Effector memory CD4-positive, alpha-beta T cell (primary cell): ENCODE measurements at places on chromosomes 12 and 14.

DNA sequence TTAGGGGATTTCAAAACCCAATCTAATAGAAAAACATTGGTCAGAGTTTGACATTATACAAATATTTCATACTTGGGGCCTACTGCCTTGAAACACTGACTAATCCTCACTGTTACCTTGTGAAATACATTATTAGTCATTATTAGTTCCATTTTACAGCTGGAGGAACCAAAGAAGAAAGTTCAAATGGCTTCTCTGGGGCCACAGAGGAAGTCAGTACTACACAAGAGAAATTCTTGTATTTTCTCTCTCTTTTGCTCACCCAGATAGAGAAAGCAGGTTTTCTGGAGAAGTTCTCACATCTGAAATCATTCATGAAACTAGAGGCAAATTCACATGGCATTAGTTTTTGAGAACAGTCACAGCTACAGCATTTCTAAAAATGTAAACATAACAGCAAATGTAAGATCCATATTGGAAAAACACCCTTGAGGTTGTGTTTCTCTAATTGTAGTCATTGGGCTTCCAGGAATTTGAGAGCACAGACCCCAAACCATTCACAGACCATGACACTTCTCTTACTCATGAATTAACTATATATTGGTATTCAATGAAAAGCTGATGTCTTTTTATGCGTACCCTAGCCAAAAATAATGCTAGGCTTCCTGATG is 83.0 kb downstream of the LLPH start:
- H3K4me1 ChIP-seq = no peaks in the 10 kb centered on the region
- no peaks in the 10 kb centered on the region for H3K27me3 ChIP-seq
- DNase-seq = no peak
- no peaks in the 10 kb centered on the region for H3K36me3 ChIP-seq
- H3K27ac ChIP-seq = no peak overlapping the region

GRCh38 chr14:58151133-58152013 is 640 bp downstream of the ARMH4 start:
- no peaks in the 10 kb centered on the region for H3K36me3 ChIP-seq
- peaks cover 5% of the 10 kb centered on the region for H3K4me1 ChIP-seq
- peak overlapping the region; percentile 74 for H3K4me3 ChIP-seq
- DNase-seq = no peak

GRCh38 chr12:89069431-89069830 is 282.9 kb downstream of the DUSP6 start:
- no peaks in the 10 kb centered on the region for H3K36me3 ChIP-seq
- H3K27ac ChIP-seq = no peak overlapping the region
- DNase-seq = no peak

GRCh38 chr12:113860950-113861349 is 105.2 kb downstream of the RBM19 start:
- H3K36me3 ChIP-seq = peaks cover 43% of the 10 kb centered on the region
- no peaks in the 10 kb centered on the region for H3K4me1 ChIP-seq
- H3K27ac ChIP-seq = no peak overlapping the region
- no peak for DNase-seq

- no peaks in the 10 kb centered on the region for H3K27me3 ChIP-seq
- H3K4me3 ChIP-seq = no peak overlapping the region
- no peaks in the 10 kb centered on the region for H3K4me1 ChIP-seq
- no peak for DNase-seq
- no peaks in the 10 kb centered on the region for H3K36me3 ChIP-seq
- no peak overlapping the region for H3K27ac ChIP-seq
Observed at GRCh38 chr14:83559721-83560120, 1970.2 kb upstream of the FLRT2 start.

GRCh38 chr14:51668870-51669269 is 17.2 kb downstream of the FRMD6 start:
- no peaks in the 10 kb centered on the region for H3K27me3 ChIP-seq
- no peak overlapping the region for H3K4me3 ChIP-seq
- H3K4me1 ChIP-seq = no peaks in the 10 kb centered on the region
- H3K27ac ChIP-seq = no peak overlapping the region

GRCh38 chr12:53287741-53288216 is 7.6 kb upstream of the PFDN5 start:
- H3K27me3 ChIP-seq = no peaks in the 10 kb centered on the region
- H3K4me3 ChIP-seq = no peak overlapping the region
- no peaks in the 10 kb centered on the region for H3K36me3 ChIP-seq
